ENCODE measurements at places on chromosomes 12 and 14.

GRCh38 chr14:101733211-101733610, 28.3 kb upstream of the PPP2R5C start:
- no peak for DNase-seq

GRCh38 chr12:128844031-128844635, 9.1 kb upstream of the GLT1D1 start:
- DNase-seq, result no peak

DNA sequence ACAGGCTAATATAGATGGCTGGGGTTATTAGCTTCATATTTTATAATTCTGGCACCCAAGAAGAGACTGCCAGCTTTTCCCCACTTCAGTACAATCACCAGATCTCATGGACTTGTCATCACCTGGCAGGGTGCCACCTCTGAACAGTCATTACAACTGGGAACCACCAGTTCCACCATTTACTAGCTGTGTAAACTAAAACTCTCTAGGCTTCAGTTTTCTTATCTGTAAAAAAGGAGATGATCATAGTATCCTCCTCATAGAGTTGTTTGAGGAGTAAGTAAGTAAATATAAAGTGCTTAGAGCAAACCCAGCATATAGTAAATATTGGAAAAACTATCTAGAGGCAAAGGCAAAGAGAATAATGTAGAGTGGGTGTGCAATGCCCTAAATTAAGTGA, 19.3 kb downstream of the CPNE8 start:
- no peak for DNase-seq

- no peak for DNase-seq
These were observed 1.7 kb downstream of the C14orf132 start for GRCh38 chr14:96040828-96041371.

- DNase-seq, result peak; percentile 61
These were observed 400 bp upstream of the PRIMA1 start for GRCh38 chr14:93788543-93789227.

DNA sequence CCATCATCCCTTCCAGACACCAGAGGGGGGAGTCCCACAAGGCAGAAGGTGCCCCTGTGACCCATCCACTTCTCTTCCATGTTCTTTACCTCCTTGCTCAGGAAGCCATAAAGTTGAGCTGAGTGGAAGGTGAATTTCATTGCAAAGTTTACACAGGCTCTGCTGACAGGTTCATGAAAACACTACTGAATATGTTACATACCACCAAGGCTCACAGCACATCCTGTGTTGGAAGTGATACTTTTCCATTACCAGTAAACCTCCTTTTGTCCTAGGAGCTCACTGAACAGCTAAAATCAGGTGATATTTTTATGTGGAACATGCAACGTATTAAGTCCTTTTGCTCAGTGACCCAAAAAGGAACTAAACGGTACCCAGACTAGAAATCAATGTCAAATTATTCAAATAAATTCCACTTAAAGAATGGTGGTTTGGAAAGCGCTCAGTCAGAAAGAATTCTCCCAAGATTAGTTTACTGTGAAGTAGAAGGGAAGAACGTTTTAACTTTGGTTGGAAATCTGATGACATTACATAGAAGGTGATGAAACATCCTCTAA, 196.2 kb upstream of the NUDT4 start:
- DNase-seq, result no peak

DNA sequence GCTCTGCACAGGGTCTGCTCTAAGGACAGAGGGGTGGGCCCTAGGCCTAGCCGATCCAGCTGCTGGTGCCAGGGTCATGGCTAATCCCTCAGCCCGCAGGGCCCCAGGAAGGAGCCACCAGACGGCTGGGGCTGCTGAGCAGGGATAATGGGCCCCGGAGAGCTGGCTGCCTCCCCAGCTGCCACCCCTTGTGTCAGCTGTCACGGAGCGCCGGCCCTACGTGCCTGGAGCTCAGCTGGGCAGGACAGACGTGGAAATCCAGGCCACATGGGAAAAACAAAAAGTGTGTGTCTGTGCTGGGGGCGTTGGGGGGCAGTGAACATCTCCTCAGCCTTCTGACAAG, 36.2 kb downstream of the CHGA start:
- DNase-seq, result no peak

DNA sequence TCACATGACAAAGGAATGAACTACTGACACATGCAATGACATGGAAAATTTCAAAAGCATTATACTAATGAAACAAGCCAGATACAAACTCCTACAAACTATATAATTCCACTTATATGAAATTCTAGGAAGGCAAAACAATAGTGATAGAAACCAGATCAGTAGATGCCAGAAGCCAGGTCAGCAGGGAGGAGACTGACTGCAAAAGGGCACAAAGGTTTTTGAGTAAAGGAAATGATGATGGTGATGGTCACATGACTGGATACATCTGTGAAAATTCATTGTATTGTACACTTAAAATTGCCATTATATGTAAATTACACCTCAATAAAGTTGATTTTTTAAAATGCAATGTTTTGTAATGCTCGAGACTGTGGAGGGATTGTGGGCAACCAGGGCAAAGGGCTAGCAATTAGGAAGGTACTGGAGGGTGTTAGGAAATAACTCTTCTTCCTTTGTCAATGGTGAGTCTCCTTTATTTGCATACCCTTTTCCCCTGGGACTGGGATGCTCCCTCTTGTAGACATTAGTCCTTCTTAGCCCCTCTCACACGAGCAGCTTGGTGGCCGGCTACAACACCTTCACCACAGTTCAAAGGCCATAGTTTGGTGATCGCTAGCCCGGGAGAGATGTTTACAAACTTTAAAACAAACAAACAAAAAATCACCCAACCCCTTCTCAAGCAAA, 6.7 kb upstream of the PRPF40B start:
- DNase-seq, result no peak

GRCh38 chr12:27865421-27865820, 85.4 kb upstream of the MANSC4 start:
- peak; percentile 71 for DNase-seq

- peak; percentile 83 for DNase-seq
These were observed 3.8 kb upstream of the KRT85 start for GRCh38 chr12:52370926-52371608.

GRCh38 chr14:20976291-20976690, 13.5 kb upstream of the METTL17 start:
- no peak for DNase-seq

- DNase-seq, result no peak
These were observed 4.3 kb upstream of the PRICKLE1 start for GRCh38 chr12:42593874-42594273.

GRCh38 chr14:74085047-74085637, 386 bp downstream of the LIN52 start:
- DNase-seq, result peak; percentile 47

GRCh38 chr12:121301876-121302275, 5.4 kb upstream of the CAMKK2 start:
- no peak for DNase-seq

DNA sequence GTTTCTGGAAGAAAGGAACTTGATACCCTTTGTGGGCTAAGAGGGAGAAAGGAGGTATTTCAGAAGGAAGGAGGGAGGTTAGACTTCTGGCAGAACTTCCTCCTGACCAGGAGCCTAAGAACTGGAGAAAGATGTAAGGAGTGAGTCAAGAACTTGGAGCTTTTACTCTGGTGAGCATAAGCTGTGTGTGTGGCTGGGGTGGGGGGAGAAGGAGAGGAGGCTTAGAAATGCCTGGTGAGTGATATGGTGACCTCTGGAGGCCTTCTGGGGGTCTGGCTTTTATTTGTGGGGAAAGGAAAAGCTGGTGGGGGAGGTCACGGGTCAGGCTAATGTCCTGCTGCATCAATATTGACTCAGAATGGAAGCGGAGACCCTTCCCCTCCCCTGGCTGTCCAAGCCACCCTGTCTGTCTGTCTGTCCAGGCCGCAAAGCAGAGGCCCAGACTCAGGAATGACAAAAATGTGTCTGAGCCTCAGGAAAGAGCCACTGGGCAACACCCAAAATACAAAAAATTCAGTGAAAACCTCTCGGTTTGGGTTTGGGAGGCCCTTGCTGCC, 4.8 kb downstream of the LRP1 start:
- DNase-seq, result peak; percentile 75

- DNase-seq, result no peak
These were observed 26.4 kb downstream of the MOK start for GRCh38 chr14:102278631-102278935.

DNA sequence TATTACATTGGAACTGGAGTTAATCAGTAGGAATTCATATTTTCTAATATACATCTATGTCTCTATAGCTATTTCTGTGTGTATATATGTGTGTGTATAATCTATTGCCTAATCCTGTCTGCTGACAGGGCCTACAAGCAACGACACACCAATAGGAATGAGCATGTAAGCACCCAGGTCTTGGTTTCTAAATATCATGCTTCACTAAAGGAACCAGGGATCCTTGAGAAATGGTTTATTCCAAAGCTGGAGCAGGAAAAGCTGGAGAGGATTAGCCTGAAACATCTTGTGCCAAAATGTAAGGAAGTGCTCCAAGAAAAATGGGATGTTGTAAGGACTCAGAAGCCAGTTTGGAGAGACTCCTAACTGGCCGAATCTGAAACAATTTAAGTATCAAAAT, 29.3 kb upstream of the LGALS3 start:
- DNase-seq, result peak; percentile 56

DNA sequence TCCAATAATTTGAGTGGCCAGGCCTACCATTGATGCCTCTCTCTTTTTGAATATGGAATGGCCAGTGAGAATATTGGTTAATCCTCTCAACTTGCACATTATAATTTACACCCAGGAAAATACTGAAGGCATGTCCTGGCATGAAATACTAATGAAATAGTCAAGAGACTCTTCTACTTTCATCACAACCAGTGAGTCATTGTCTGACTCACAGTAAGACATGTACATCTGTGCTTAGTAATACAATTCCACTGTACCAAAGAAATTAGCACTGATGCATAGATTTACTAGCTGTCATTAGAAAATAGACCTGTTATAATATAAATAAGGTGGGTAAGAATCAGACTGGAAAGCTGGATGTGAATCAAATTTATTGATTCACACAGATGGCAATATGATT, 31.6 kb downstream of the KCNC2 start:
- peak; percentile 54 for DNase-seq

DNA sequence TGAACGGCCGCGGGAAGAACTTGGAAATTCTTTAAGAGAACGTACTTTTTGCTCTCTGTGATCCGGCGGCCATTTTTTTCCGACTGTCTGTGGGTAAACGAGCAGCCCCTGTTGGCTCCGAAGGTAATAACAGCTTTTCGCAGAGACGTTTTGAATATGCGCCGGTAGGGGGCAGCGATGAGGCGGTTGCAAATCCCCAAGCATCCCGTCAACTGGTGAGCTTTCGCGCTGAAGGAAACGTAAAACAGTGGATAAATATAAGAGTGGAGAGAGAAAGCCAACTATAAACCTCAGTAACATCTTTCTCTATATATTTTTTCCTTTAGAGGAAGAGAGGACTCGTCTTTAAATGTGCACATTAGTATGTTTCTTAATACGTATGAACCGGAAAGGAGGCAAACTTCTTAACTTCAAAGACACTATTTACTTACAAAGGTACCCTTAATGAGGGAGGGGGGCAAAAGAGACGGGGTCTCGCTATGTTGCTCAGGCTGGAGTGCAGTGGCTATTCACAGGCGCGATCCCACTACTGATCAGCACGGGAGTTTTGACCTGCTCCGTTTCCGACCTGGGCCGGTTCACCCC, 9.6 kb upstream of the NEMF start:
- DNase-seq, result peak; percentile 62

DNA sequence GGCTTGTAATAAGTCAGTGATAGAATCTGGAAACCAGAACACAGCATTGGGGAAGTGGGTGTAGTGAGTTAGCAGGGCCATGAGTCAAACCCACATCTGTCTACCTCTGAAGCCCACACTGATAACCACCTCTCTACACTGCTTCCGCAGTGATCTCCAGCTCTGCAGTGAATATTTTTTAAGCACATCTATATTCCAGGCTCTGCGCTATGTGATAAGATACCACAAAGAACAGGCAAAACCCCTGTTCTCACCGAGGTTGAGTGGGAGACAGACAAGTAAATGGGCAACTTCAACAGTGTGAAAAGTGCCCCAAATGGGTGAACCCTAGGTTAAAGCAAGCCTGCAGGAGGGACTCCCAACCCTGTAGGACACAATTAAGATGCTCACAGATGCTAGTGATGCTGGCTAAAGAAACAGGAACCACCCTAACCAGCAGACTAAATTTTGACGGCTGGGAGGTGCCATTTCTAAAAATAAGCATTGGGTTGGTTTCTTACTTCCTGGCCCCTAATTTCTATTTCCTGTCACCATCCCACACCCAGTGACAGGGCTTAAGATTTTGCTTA, 375.0 kb downstream of the DPF3 start:
- no peak for DNase-seq

GRCh38 chr12:67424784-67425183, 155.6 kb downstream of the CAND1 start:
- DNase-seq, result no peak

- DNase-seq, result no peak
These were observed 91.2 kb upstream of the CNOT2 start for GRCh38 chr12:70151993-70152392.

DNA sequence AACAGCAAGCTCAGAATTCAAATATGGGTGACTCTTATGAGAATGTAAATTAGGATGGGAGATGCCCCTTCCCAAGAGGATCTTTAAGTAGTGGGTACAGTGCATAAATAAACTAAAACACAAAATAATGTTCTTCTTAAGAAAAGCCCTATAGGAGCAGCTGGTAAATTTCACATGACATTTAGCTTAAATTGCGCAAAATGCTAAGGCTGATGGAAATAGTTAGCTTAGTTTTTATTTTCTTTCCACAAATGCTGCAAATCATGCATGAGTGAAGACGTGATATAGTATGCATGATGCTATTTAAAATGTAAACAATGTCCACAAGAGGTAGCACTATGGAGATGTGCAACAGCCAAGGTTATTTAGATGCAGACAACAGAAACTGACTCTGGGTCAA, 328.1 kb downstream of the ATP23 start:
- no peak for DNase-seq

DNA sequence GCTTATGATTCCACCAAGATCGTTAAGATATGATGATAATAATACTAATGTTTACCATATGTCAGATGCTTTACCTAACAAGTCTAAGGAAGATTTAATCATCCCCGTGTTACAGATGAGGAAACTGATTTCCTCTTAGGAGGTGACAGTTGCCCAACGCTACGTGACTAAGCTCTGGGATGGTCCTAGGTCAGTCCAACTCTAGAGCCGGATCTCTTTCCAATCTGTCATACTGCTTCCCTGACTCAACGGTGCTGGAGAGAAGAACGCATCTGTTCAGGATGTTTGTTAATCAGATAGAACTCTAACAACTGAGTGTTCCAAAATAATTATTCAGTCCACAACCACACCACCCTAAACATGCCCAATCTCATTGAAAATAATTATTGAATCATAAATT, 39.8 kb downstream of the NDUFA12 start:
- DNase-seq, result no peak

GRCh38 chr12:46101485-46101869, 111.1 kb upstream of the SCAF11 start:
- DNase-seq, result no peak

GRCh38 chr14:57737598-57737997, 128.3 kb downstream of the SLC35F4 start:
- DNase-seq, result no peak

GRCh38 chr12:120822832-120823503, 81.2 kb downstream of the SPPL3 start:
- DNase-seq, result no peak

- no peak for DNase-seq
These were observed 6.2 kb downstream of the LPCAT3 start for GRCh38 chr12:7012024-7012607.

- no peak for DNase-seq
These were observed 16.8 kb upstream of the TESPA1 start for GRCh38 chr12:55001198-55001868.

- no peak for DNase-seq
These were observed 138.2 kb downstream of the SRGAP1 start for GRCh38 chr12:63982604-63983295.

All from GM03348 (cell line).